ENCODE measurements at places on chromosomes 11 and 22.

DNA sequence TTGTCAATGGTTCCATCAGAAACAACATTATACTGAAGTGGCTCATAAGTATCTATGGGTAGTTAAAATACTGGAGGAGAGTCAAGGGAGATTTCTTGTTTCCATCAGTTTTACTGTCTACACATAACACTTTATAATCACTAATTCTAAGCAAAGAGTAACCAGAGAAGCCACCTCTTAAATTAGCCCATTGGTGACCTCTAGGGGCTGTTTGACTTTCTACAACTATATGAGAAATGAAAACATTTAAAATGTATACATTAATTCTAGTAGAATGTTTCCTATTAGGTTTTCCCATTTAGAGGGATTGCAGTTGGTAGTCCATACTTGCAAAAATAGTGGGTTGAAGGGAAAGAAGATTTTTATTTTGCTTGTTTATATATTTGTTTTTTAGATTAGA lies 504.3 kb downstream of the FAM181B start:
- no peak for DNase-seq

GRCh38 chr11:27497284-27497866 lies 9.2 kb downstream of the LIN7C start:
- DNase-seq: no peak

DNA sequence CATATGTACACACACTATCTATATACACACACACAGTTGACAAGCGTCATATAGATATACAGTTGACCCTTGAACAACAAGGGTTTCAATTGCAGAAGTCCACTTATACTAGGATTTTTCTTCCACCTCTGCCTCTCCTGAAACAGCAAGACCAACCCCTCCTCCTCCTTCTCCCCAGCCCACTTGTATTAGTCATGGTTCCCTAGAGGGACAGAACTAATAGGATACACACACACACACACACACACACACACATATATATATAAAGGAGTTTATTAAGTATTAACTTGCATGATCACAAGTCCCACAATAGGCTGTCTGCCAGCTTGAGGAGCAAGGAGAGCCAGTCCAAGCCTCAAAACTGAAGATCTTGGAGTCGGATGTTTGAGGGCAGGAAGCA lies 92.9 kb downstream of the DHCR7 start:
- DNase-seq: no peak

- no peak for DNase-seq
These were observed 85.3 kb upstream of the HEPHL1 start for GRCh38 chr11:93935826-93936225.

- DNase-seq: no peak
These were observed 1.4 kb downstream of the MICAL2 start for GRCh38 chr11:12111549-12112520.

DNA sequence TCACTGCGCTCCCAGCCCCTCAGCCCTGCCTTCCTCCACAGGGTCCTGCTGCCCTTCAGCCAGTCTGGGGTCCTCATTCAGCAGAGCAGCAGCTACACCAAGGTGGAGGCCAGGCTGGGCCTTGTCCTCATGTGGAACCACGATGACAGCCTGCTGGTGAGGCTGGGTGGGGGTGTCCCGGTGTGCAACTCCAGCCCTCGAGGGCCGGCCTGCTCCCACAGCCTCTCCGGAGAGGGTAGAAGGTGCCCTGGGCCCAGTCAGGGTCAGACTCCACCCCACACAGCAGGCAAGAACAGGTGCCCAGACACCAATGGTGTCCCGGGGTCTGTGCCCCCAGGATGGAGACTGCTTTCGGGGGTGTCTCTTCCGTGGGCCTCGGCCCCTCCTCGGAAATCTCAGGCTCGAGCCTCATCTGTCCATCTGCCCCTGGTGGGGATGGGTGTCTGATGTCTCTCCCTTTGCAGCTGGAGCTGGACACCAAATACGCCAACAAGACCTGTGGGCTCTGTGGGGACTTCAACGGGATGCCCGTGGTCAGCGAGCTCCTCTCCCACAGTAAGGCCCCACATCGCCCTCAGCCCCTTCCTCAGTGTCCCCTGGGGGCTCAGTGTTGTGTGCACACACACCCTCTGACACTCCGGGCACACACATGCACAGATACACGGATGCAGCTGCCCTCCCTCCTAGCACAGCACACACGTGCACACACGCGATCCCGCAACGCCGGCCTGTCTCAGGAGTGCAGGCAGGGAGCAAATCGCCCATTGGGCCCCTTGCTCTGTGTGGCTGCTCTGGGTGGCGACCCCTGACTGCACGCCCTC lies 4.9 kb downstream of the MUC5AC start:
- no peak for DNase-seq

DNA sequence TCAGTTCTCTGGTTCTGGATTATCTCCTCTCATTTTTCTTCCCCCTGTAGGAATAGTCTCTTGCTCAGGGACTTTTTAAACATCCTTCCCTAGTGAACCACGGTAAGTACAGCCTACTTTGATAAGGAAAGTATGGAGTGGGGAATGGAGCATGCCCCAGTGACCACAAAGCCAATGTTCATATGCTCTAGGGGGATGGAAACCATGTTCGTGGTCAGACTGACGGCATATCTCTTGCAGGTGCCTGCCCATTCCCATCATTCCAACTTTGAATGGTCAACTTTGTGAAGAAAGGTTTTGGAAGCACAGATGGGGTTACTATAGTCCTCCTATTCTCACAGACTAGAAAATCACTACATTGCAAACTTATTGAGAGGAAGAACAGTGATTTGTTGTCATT lies 332.5 kb upstream of the NCAM1 start:
- no peak for DNase-seq

DNA sequence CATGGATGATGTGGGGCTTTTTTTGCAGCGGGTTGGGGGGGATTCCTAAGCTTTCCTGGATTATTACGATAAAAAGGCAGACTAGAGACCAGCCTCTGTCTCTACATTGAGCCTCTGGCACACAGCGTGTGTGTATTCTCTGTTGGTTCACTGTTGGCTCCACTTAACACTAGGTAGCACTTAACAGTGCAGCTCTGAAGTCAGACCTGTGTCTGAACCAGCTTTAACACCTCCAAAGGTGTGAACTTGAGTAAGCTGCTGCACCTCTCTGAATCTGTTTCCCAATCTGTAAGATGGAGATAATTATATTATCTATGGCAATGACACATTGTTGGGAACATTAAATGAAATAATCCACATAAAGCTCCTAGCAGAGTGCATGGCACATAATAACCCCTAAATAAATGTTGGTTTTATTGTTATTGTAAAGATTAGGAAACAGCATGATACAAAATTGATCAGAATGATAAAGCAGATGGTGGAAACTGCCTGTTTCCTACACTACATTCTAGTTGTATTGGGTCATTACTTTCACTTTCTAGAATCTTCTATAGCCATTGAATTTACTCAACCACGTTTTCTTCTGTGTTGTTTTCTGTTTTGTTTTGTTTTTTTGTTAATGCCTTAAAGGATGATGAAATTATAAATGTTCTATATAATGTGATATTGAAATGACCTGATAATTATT lies 108.4 kb downstream of the ARL14EP start:
- DNase-seq: no peak

- no peak for DNase-seq
These were observed 27.0 kb downstream of the ADA2 start for GRCh38 chr22:17192186-17192585.

DNA sequence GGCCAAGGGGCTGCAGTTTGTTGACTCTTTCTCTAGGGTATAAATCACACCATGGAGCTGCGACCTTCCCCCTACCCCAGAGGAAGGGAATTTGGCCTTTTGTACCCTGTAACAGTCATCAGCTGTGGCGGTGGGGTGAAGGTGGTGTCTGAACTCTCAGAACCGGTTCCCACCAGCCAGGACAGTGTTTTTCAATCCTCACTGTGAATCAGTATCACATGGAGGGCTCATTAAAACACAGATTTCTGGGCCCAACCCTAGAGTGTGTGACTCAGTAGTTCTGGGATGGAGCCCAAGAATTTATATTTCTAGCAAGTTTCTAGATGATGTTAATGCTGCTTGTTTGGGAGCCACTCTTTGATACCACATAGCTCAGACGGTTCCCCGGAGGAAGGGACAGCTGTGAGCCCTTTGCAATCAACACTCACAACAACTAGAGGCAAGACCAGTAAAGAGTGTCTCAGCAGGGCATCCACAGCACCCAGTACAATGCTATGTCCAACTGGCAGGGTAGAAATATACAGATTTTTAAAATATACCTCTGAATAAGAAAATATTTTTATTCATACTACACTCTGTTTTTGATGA lies 43.9 kb upstream of the FAT3 start:
- DNase-seq: no peak

- DNase-seq: no peak
These were observed 1.4 kb downstream of the TSPAN4 start for GRCh38 chr11:843818-844692.

- DNase-seq: no peak
These were observed 86.6 kb downstream of the RTL6 start for GRCh38 chr22:44411226-44412135.

GRCh38 chr11:134711588-134711987 lies 299.5 kb upstream of the B3GAT1 start:
- no peak for DNase-seq

DNA sequence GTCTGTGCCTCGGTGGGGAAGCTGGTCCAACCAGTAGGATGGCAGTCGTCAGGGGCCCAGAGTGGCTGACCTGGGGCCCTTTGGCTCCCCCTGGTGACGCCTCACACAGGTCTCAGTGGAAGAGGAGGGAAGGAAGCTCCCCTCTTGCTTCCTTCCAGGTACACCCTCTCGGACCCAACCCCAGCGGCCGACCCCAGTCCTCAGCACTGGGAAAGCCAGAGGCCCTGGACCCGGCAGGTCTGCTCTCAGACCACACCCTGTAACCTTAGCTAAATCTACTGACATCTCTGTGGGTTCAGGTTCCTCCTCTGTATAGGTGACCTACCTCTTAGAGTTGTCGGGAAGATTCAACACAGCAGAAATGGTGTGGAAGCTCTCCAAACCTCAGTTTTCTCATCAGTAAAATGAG lies 3.4 kb upstream of the SCUBE1 start:
- DNase-seq: no peak

DNA sequence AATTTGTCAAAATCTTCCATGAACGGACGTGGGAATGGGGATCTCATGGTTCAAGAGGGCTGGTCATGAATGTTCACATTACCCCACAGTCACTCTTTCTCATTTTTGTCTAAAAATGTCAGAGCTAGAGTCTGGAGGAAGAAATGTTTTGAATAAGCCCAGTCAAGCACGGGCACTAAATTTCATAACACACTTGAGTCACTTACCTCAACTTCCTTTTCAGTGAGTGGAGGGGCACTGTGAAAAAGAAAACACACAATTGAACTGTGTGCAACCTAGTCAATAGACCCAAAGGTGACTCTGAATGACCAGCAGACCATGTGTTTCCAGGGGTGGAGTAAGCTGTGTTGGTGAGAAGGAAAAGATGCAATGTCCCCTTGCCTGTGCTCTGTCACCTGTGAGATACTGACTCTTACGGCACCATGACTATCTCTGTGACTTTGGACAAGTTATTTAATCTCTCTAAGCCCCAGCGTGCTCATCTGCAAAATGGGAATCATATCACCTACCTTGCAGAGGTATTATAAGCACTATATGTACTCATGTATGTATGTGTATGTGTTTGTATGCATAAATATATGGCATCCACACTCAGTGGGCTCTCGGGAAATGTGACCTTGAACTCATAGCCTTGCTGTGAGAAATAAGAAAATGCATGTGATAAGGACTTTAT lies 38.2 kb upstream of the LYVE1 start:
- DNase-seq: no peak

- no peak for DNase-seq
These were observed 493.2 kb downstream of the MIAT start for GRCh38 chr22:27150544-27150941.

DNA sequence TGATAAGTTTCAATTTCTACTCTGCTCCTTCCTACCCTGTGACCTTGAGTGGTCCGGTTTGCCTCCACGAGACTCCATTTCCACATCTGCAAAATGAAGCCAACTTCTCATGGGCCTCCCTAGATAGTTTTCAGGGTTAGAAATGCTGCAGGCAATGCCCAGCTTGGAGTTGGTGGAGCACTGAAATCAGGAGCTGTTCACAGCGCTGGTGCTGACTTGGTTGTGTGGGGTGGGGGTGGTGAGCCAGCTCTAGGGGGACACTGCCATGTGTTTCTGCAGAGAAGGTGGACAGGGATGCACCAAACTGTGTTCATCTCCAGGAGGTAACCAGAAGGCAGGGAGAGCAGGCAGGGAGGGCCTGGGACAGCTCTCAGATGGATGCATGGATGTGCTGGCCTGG lies 37.0 kb downstream of the SGSM1 start:
- no peak for DNase-seq

- DNase-seq: no peak
These were observed 22.4 kb upstream of the ARHGAP8 start for GRCh38 chr22:44730022-44730393.

DNA sequence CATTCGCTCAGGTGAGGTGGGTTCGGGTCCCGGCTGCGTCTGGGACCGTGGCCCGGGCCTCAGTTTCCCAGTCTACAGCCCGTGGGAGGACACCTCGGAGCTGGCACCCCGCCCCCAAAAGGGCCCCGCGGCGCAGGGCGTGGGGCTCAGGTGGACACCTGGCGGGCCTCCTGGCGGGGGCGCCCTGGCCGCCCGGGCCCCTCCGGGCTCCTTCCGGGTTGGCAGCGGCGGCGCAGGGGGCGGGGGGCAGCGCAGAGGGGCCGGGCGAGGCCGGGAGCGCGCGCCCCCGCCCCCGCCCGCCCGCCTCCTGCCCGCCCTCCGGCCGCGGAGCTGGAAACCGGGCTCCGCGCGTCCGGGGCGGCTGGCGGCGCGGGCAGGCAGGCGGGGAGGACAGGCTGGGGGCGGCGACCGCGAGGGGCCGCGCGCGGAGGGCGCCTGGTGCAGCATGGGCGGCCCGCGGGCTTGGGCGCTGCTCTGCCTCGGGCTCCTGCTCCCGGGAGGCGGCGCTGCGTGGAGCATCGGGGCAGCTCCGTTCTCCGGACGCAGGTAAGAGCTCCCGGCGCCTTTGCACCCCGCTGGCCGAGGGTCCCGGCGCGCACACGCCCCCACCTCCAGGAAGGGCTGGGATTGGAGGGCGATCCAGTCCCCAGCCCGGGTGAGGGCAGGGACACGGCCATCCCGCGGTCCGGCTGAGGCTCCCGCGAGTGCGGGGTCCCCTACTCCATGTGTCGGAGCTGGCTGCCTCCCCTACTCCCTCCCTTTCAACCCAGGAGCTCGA lies at the start of gene EMID1:
Gene EMID1, plus strand, starts transcription at position 303 of the 778 bp plus-strand sequence. Its CDS starts 143 bp downstream, at position 446.
- no peak for DNase-seq

DNA sequence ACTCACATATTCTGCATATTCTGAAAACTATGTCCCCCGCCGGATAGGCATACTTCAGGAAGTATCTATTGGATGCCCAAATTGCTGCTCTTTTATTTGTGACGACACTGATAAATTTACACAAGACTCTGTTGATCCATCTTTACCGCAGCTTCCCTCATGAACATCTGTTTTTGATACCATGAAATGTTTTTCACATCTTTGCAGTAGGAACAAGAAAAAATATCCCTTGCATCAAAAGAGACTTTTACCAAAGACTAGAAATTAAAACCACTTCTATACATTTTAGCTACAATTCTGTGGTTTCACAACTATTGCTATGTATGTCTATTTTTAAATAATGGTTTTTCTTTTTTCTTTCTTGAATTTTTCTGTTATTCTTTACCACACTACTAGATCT lies 15.3 kb downstream of the POU2AF2 start:
- DNase-seq: no peak

Data from DMS79 (cell line).